DMS 273 treated with DMSO at 0.1 percent for 48 hours (cell line): ENCODE measurements at places on chromosomes 1 and 21.

- no peak for DNase-seq
Observed at GRCh38 chr1:202645097-202645476, 65.2 kb downstream of the SYT2 start.

DNA sequence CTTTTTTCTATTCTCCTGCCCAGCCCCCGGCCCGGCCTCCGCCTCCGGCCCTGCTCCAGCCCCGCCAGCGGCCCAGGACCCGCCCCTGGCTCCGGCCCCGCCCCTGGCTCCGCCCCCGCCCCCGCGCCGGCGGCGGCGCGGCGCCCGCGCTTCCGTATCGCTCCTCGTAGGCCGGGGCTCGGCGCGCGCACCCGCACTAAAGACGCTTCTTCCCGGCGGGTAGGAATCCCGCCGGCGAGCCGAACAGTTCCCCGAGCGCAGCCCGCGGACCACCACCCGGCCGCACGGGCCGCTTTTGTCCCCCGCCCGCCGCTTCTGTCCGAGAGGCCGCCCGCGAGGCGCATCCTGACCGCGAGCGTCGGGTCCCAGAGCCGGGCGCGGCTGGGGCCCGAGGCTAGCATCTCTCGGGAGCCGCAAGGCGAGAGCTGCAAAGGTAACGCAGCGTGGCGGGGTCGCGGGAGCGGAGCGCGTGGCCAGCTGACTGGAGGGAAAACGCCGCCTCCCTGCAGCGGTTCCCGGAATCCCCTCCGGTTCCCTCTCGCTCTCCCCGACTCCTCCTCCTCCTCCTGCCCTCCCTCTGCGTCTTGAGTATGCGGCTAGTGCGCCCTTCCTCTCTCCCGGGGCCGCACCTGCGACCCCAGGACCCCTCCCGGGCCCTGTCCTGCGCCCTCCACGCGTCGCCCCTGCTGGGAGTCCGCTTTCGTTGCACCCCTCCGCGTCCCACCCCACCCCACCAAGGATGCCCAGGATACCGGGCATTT, at the start of gene IFNAR2:
TSS of gene IFNAR2 (plus strand) at position 155 of the 761 bp plus-strand sequence. CDS start 11,985 bp downstream, outside the sequence.
- DNase-seq, result no peak

GRCh38 chr1:26788515-26788785, 700 bp downstream of the PIGV start:
- DNase-seq, result no peak

- DNase-seq, result no peak
Observed at GRCh38 chr1:239954836-239955235, 136.8 kb upstream of the FMN2 start.

DNA sequence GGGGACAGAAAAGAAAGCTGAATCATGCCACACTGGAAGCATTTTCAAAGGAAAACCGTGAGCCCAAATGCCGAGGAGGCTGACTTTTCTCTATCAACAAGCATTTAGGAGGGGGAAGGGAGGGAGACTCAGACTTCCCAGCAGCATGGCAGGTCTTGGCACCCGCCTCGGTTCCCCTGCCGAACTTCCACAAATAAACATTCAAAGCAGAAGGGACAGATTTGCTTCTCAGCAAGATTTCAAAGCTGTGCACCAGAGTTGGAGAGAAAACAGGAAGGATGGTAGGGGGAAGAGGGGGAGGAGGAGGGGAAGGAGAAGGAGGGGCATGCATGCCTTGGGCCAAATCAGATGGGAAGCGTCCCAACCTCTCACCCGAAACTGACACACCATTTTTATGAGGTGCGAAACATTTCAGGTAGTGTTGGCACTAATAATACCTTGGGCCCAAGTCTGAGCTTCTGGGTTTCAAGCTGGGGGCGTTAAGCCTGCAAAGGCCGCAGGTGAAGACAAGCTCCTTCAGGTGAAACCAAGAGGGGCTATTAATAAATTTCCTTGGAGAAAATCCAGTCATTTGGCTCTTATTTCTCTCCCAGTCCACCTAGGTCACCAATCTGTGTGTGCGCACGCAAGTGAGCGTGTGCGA, 26.4 kb downstream of the ABCA4 start:
- DNase-seq, result peak; percentile 58

DNA sequence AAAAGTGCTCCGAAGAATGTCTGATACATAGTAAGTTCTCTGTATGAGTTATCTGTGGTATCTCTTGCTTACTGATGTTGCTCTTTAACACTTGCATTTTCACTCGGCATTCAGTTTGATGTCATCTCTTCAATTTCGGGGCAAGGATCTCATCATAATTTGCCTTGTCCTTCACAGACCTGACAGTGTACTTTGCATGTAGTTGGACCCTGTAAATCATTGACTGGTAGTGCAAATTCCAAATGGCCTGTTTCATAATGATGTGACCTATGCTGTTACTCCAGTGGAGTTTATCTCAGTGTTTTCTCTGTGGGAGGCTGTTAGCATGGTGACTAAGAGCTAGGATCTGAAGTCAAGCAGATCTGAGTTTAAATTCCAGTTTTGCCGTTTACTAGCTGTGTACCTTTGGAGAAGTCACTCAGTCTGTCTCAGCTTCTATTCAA, 34.2 kb upstream of the ABCD3 start:
- DNase-seq, result no peak

GRCh38 chr1:205775015-205775716, at the start of gene RAB29:
Gene RAB29 (minus strand): TSS chr1:205775482. CDS start chr1:205774956, 526 bp downstream.
- DNase-seq, result peak; percentile 80

- no peak for DNase-seq
Observed at GRCh38 chr1:222644636-222644980, 26.7 kb downstream of the MIA3 start.
